CD4-positive, alpha-beta T cell treated with Interferon alpha-2 for 1 hour (primary cell): ENCODE measurements at places on chromosomes 6 and 20.
A peak's percentile ranks its signal among the peaks of the same experiment; 100 is the strongest.

GRCh38 chr6:105667056-105667455 is 264.2 kb upstream of the PREP start:
- no peak for DNase-seq

DNA sequence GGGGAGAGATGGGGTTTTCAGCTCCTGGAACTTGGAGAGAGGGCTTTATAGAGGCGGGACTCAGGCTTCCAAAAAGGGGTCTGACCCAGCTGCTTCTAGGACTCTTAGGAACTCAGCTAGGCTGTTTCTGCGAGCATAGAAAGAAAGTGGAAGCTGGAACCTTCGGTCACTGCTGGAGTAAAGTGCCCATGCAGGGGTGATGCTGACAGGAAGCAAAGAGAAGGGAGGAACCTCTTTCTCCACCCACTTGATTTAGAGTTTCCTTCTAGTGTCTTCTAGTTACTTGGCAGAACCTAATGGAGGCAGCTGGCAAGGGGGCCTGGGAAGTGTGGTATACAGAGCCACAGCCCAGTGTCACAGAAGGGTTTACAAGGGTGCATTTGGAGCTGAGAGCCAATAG is 283.6 kb downstream of the QKI start:
- no peak for DNase-seq

DNA sequence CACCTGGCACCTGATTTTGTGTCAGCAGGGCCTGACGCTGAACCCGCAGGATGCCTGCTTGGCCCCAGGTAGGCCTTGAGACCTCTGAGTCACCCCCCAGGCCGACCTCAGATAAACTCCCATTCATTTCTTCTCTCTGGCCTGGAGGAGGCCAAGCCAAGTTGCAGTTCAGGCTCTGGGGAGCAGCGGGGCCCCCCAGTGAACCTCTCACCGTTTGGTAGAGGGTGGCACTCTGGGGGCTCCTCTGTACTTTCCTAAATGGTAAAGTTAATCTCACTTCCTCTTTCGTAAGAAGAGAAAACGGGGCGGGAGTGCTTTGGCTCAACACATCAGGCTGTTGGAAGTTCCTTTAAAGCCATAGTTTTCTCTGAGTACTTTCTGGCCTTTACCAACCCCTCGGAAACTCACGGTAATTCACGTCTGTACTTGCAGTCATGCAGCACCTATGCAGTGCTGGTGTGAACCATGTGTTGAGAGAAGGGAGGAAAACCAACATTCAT is 2.8 kb downstream of the SIRPA start:
- peak; percentile 44 for DNase-seq

DNA sequence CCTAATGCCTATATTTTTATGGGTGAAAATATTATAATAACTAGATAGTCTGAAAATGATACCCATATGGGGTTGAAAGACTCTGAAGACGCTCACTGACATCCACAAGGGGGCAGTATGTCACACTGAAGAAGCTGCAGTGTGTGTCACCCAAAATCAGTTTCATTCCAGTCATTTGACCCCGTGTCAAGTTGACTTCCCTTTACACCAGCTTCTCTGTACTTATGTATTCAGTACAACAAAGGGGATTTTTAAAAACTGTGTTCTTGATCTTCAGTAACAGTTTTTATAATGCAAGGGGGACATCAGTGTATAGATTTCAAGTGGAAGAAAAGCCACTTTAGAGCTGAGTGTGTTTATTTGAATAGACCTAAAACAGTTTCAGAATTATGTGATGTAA is 19.3 kb downstream of the FAXC start:
- peak; percentile 34 for DNase-seq

DNA sequence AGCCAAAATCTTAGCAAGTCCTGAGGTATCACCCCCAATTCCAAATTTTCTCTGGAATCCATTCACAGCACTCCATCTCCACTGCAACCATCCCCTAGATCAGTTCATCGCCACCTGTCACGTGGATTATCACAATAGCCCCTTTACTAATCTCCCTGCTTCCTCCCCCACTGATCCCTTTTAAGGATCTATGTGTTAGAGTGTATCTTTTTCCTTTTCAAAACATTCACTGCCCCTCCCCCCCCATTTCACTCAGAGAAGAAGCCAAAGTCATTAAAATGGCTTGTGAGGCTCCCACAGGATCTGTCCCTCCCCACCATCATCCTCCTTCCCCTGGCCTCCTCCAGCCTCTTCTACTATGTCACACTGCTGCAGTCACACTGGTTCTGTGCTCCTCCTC is 18.4 kb upstream of the SPAG4 start:
- DNase-seq: no peak

DNA sequence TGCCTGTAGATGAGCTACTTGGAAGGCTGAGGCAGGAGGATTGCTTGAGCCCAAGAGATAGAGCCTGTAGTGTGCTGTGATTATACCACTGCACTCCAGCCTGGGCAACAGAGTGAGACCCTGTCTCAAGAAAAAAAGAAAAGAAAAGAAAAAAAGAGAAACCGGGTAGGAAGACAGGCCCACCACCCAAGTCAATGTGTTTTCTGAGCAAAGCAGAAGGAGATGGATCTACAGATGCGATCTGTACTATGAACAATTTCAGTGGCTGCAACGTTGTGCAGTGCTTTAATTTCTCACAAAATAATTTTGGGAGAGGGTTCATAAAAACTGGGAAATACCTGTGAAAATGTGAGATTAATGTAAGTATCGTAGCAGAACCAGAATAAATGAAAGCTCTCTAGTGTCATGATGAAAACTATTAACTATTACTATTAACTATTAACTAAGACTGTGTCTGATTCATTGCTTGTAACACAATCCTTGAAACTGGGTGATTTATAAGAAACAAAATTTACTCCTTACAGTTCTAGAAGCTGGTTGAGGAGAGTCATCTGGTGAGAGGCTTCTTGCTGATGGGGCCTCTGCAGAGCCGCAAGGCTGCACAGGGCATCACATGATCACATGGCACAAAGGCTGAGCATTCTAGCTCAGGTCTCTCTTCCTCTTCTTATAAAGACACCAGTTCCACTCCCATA is 233.1 kb upstream of the ZNF217 start:
- DNase-seq: no peak

DNA sequence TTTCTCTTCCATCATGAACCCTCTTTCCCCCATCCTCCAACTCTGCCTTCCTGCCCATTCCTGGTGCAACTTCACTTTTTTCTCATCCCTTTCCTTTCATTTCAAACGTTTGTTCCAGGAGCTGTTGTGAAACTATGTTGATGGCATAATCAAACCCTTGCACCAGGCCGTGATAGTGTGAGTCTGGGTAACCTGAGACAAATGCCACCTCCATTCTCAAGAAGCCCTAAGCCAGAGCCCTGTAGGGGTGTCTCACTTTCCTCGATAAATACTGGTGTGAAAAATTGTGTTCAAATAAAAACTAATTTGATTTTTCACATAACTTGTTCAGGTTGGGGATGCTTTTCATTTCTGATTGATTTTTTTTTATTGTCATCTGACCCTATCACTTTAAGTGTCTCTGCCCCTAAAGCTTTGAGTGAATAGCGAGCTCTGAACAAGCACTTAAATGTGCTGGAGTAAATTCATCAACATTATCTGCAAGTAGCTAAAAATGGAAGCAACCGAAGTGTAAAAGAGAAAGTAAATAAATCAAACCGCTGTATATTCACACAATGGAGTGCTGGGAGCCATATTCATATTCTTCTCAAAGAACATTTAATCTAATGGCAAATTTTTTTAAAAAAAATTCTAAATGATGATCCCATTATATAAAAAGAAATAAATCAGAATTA is 303.1 kb upstream of the CDYL start:
- no peak for DNase-seq

GRCh38 chr6:158756126-158756525 is 63.0 kb downstream of the EZR start:
- DNase-seq: no peak

- no peak for DNase-seq
Observed at GRCh38 chr6:34476921-34477320, 11.0 kb downstream of the PACSIN1 start.

GRCh38 chr6:7769702-7770101 is 43.8 kb downstream of the BMP6 start:
- DNase-seq: no peak

DNA sequence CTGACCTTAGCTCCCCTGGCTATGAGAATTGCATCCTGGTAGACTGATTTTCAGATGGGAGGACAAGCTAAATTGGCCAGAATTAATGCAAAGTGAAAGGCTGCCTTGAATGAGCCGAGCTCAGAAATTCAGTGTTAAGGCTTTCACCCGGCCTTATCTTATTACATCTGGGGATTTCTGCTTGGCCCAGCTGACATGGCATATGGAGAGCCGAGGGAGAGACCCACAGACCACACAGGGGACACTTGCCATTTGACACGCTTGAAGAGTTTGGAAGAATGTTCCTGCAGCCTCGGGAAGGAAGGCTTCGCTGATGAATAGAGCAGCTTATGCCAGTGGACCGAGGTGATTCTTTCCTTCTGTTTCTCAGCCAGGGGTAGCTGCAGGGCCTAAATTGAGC is 9.0 kb downstream of the MOCS3 start:
- no peak for DNase-seq

- DNase-seq: no peak
Observed at GRCh38 chr20:59823030-59823423, 110.4 kb downstream of the SYCP2 start.

DNA sequence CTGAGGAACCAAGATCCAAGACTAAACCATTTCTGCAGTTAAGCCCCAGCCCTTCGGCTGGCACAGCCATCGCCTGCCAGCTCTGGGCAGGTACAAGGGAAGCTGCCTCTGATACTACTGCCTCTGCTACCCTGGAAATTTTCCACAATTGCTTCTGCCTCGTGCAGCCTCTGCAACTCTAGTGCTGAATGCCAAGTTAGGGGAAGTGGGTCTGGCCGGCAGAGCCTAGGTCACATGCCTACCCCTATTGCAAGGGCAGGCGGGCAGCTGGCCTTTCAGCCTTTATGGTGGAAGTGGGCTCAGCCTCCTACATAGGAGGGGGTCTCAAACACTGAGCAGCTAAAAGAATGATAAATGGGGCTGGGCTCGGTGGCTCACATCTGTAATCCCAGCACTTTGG is 44.5 kb upstream of the TULP1 start:
- no peak for DNase-seq

- no peak for DNase-seq
Observed at GRCh38 chr6:159815410-159815809, 15.3 kb downstream of the PNLDC1 start.

GRCh38 chr6:141492521-141493284 is 640.0 kb upstream of the GJE1 start:
- DNase-seq: no peak

- peak; percentile 55 for DNase-seq
Observed at GRCh38 chr20:24109008-24109407, 120.4 kb upstream of the GGTLC1 start.

DNA sequence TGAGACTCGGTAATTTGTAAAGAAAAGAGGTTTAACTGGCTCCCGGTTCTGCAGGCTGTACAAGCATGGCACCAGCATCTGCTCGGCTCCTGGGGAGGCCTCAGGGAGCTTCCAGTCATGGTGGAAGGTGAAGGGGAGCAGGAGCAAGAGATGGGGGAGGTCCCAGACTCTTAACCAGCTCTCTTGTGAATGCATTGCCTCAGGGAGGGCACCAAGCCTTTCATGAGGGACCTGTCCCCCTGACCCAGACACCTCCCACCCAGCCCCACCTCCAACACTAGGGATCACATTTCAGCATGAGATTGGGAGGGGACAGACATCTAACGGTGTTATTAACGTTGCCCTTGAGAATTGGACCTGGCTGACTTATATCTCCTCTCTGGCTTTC is 68.6 kb downstream of the PTPN1 start:
- no peak for DNase-seq

DNA sequence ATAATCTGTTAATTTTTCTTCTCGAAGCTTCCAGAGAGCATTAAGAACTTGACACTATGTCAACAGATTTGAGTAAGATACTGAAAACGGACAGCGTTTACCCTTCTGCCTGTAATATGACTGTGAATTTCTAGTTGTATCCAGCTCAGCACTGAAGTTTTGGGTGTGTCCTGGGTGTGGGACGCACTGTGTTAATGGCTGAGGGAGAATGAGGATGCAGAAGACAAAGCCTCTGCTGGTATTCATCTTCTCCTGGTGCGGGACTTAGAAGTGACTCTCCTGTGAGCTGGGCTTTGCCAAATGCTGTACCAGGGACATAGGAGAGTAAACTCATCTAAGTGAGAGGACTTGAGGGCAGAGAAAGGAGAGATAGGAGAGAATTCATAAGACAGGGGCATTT is 90.3 kb upstream of the CLDN20 start:
- no peak for DNase-seq

DNA sequence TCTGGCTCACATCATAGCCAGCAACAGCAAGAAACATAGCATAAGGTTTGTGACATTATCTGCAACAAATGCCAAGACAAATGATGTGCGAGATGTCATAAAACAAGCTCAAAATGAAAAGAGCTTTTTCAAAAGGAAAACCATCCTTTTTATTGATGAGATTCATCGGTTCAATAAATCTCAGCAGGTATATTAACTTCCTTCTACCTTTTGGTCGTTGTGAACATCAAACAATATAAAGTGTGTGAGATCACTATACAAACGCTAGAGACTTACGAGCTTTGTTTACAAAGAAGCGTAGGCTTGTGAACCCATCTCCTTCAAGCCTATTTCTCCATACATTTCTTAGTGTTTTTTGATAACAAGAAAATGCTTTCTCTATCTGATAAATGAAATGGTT is 3.5 kb downstream of the WRNIP1 start:
- DNase-seq: no peak

DNA sequence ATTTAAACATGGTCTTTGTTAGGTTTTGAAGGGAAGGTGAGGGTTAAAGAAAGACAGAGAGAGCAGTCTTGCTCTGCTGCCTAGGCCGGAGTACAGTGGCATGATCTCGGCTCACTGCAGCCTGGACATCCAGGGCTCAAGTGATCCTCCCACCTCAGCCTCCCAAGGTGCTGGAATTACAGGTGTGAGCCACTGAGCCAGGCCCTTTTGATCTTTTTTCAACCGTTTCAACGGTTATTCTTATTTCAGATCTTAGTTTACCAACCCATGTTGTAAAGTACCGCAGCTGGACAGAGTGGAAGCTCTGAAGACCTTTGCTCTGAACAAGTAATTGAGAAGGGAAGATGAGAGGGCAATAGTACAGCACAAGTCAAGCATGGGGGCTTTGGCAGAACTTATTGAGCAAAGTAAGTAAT is 1.2 kb upstream of the SRPK1 start:
- no peak for DNase-seq

- no peak for DNase-seq
Observed at GRCh38 chr6:106539936-106540335, 89.4 kb downstream of the RTN4IP1 start.

DNA sequence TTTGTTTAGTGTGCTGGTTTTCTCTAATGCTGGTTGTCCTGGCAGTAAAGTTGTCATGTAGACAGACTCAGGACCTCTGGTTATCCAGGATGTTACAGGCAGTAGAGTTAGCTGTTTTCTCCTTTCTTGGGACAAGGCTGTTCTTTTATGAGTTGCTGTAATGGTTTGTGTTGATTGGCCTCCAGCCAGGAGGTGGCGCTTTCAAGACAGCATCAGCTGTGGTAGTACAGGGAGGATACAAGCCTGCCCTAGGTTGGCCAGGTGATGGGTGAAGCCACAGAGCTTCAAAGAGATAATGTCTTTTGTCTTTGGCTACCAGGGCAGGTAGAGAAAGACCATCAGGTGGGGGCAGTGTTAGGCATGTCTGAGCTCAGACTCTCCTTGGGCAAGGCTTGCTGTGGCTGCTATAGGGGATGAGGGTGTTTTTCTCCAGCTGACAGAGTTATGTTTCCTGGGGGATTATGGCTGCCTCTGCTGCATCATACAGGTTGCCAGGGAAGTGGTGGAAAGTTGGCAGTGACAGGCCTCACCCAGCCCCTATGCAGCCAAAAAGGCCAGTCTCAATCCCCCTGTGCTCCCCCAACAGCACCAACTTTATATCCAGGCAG is 127.2 kb upstream of the TAB2 start:
- peak; percentile 62 for DNase-seq
